ENCODE measurements at places on chromosomes 3 and 15.
A peak's percentile ranks its signal among the peaks of the same experiment; 100 is the strongest.

- no peak for DNase-seq
Observed at GRCh38 chr3:137948400-137949072, 61.4 kb upstream of the CLDN18 start.

DNA sequence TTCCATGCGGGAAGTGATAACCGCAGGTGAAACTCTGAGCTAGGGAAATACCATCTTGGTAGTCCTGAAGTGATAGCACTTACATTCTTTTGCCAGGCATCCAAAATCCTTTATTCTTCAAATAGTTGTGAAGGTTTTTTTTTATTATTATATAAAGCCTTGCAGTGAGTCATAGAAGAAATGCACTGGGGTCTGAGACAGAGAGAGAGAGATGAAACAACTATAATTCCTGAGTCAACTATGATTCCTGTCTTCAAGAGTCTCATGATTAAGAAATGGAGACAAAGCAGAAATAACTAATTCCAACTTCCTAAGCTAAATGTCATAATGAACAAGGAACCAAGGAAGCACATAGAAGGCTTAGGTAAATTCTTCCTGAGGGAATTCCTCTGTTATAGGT is 495.6 kb downstream of the LPP start:
- peak; percentile 37 for DNase-seq

DNA sequence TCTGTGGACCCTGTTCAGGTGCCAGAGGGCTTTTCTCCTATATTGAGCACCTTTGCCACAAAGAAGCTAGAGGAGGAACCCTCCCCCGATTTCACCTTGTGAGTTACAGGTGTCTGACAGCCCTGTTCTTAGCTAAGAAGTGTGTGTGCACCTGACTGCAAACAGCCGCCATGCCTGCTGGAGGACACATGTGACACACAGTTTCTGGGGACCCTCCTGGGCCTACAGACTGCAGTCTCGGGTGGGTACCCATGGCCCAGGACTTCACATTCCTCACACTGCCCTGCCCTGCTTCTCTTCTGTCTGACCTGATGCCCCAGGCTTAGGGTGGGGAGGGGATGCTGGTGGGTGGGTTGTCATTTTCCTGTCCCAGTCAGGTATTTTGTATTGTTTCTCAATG is 140.6 kb downstream of the CACNA1D start:
- no peak for DNase-seq

GRCh38 chr3:119296727-119297122 is 2.5 kb downstream of the ARHGAP31 start:
- DNase-seq: no peak

DNA sequence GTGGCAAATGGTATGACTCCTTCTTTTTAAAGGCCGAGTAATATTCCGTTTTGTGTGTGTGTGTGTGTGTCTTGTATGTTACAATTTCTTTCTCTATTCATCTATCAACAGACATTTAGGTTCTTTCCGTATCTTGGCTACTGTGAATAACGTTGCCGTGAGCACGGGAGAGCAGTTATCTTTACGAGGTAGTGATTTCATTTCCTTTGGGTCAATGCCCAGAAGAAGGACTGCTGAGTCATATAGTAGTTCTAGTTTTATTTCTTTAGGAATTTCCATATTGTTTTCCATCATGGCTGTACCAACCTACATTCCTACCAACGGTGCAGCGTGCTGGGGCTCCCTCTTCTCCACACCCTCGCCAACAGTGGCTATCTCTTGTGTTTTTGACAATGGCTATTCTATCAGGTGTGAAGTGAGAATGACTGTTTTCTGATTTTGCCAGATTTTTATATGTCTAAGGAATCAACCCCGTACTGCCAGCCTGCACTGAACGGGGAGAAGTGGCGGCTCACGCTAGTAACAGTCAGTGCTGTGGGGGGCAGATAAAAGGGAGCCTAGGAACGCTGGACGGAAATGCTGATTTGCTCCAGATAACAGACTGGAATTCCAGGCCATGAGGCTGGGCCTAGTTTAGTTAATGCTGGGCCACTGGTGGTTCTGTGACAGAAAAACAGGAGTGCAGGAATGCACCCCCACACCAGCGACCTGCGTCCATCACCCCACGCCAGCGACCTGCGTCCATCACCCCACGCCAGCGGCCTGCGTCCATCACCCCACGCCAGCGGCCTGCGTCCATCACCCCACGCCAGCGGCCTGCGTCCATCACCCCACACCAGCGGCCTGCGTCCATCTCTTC is 168.1 kb downstream of the XXYLT1 start:
- DNase-seq: peak; percentile 78

GRCh38 chr3:99023590-99024192 is 122.2 kb upstream of the DCBLD2 start:
- DNase-seq: peak; percentile 29

DNA sequence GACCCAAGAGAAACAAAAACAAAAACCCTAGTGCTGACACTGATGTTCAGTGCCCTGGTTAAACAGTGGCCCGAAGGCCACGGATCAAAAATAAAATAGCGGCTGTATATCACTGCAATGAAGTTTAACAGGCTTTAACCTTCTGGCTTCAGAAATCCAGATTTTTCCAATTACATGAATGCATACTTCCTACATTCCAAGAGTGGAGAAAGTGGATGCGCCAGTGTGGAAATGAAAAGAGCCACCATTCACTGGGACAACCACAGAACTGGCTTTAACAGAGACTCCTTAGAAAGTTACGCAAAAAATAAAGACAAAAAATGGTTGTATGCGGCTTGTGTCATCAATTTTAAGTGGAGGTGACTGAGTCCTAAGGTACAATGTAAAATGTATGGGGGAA is 522.2 kb downstream of the FHIT start:
- DNase-seq: no peak

- DNase-seq: no peak
Observed at GRCh38 chr3:128328546-128329458, 137.9 kb downstream of the DNAJB8 start.

Data from foreskin keratinocyte (primary cell).